ENCODE measurements at places on chromosomes 13 and 19.

- no peak for DNase-seq
These were observed 65.1 kb downstream of the ZNF823 start for GRCh38 chr19:11673608-11674041.

DNA sequence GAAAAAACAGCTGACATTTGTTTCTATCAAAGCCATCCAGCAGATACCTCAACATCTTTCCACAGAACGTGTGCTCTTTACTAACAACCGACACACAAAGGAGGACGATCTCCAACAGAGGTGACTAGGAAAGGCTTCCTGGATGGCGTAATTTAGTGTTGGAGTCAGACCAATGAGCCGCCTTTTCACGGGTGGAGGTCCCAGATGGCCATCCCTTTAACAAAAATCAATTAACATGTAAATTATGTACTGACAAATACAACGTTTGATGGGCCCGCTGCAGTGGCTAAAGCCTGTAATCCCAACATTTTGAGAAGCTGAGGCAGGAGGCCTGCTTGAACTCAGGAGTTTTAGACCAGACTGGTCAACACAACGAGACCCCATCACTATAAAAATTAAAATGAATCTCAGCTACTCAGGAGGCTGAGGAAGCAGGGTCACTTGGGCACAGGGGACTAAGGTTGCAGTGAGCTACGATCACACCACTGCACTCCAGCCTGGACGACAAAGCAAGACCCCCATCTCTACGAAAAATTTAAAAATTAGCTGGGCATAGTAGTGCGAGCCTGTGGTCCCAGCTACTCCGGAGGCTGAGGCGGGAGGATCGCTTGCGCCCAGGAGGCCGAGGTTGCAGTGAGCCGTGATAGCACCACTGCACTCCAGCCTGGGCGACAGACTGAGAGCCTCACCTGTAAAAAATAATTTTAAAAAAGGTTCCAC, 1.2 kb upstream of the DPY19L3 start:
- DNase-seq = no peak

DNA sequence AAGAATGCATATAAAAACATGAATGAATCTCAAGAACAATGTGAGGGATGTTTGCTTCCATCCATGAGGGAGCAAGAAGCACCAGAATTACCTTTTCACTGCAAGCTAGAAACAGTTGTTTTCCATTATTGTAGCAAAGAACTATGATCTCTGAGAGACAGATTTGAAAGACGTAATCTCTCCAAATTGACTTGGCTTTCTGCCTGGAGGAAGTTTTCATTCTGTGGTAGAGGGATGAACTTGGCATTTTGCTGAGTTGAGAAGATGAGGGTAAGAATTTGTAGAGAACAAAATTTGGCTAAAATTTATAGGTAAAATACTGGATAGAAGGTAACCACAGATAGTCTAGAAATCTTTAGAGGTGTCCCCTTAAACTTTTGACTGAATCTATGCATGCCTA, 496.8 kb downstream of the TDRD3 start:
- DNase-seq = no peak

GRCh38 chr13:46382224-46382623, 4.8 kb downstream of the RUBCNL start:
- DNase-seq = no peak

DNA sequence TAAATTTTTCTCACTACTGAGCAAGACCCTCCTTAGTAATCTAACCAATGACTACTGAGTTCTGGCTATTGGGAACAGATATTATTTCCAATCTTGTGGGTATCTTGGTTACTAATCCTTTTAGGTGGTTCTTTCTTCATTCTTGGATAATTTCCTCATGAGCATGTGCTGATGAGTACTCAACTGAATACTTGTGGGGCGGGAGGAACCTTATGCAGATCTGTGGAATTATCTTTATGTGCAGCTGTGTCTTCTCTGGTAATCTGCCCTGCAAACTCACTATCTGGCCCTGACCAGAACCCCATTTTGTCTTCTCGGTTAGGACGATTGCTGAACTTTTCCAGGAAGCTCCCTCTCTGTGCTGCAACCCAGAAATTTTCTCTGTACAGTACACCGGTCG, 89.7 kb upstream of the TRPC4 start:
- DNase-seq = no peak

DNA sequence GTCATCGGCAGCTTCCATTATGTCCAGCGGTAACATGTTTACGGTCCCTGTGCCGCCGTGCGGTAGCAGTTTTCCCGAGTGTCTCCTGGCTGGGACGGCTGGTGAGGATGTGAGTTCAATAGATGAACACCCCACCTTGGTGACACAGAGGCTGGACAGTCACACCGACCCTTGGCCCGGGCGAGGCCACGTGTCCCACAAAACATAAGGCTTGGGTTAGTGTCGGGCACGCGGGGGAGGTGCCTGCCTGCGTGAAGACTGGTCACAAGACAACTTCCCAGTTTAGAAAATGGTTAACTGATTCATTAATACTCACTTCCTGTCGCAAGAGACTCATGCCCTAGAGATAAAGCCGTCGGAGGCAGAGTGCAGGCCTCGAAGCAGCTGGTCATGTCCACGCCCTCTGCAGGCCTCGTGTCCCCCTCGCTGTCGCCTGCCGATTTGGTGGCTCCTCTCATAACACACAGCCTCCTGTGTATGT, 17.2 kb downstream of the RASA3 start:
- DNase-seq = no peak

- DNase-seq = no peak
These were observed 263.7 kb downstream of the TEX29 start for GRCh38 chr13:111584101-111584672.

DNA sequence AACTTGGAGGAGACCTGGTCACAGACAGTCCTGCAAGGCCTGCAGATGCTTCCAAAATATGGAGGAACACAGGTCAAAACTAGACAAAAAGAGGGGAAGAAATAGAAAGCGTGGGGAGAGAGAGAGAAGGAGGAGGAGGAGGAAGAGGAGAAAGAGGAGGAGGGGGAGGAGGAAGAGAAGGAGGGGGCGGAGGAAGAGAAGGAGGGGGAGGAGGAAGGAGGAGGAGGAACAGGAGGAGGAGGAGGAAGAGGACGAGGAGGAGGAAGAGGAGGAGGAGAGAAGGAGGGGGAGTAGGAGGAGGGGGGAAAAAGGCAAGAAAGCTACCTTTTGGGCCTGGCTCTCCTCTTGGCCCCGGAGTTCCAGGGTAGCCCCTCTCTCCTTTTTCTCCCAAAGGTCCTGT, 105.8 kb downstream of the COL4A1 start:
- DNase-seq = no peak

GRCh38 chr13:33137721-33138120, 121.5 kb downstream of the KL start:
- DNase-seq = no peak

DNA sequence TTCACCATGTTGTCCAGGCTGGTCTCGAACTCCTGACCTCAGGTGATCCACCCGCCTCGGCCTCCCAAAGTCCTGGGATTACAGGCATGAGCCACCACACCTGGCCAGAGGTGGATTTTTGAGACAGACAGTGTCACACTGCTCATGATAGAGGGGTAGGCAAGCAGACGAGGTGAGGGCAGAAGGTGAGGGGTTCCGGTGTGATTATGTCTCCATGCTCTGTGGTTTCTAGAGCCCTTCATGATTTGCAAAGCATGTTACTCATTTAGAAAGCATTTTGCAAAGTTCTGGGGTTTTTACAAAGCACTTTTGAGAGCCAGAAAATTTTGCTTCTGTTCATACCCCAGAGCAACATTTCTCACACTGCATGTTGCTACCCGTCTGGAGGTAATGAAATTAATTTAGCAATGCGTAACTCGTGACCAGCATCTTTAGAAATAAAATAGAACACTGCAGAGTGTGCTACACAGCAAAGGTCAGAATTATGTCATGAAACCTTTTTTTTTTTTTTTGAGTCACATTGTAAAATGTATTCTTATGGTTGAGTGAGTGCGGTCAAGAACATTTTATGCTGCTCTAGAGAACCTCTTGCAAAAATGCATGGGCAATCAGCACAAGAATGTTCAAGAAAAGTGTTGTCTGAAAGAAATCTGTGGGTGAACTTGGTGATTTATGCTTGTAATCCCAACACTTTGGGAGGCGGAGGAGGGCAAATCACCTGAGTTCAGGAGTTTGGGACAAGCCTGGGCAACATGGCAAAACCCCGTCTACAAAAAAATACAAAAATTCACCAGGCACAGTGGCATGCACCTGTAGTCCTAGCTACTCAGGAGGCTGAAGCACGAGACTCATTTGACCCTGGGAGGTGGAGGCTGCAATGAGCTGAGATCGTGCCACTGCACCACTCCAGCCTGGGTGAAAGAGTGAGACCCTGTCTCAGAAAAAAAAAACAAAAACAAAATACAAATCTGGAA, 58.0 kb downstream of the MAP4K1 start:
- DNase-seq = no peak

GRCh38 chr19:3007975-3008374, 21.1 kb downstream of the TLE2 start:
- DNase-seq = no peak

- DNase-seq = no peak
These were observed 92.1 kb downstream of the STARD13 start for GRCh38 chr13:33193428-33193974.

DNA sequence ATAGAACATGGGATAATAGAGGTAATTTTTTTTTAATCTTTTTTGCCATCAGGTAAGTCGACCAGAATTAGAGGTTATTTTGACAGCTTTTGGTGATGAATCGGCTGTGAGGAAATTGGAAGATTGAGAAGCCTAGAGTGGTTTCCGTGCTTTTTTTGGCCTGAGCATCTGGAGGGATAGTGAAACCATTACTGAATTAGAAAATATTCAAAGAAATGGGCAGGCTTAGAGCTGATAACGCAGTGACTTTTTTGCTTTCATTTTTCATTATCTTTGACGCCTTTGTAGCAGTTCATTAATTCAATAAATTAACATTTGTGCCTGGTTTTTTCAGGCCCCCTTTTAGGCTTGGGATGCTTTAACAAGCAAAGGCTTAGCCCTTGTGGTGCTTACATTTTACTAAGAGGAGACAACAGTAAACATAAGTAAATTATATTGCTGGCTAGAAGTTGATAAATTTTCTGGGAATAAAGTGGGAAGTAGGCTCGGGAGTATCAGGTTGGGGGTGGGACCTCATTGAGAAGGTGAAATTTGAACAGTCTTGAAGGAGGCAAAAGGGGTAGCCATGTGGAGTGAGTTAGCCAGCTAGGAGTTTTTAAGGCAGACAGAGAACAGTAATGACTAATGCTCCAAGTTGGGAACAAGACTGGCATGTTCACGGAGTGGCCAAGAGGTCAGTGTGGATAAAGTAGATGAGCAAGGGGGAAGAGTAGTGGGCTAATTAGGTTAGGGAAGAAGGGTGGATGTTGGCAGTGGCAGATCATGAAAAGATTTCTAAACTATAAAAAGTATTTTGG, 36.5 kb downstream of the GTF2F2 start:
- no peak for DNase-seq

DNA sequence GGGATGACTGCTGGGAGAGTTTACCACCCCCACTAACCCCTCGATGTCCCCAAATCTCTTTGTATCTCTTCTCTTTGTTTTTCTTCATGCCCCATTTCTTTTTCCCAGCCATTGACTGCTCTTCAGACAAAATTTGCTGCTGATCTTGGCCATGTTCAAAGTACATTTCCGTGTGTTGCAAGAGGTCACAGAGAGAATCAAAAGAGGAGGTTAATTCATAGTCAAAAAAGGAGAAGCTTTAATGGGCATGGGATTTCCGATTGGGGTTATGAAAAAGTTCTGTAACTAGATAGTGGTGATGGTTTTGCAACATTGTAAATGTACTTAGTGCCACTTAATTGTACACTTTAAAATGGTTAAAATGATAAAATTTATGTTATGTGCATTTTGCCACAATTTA, 121.1 kb downstream of the FLT1 start:
- DNase-seq = no peak

GRCh38 chr13:21913010-21913409, 242.1 kb downstream of the FGF9 start:
- DNase-seq = no peak

DNA sequence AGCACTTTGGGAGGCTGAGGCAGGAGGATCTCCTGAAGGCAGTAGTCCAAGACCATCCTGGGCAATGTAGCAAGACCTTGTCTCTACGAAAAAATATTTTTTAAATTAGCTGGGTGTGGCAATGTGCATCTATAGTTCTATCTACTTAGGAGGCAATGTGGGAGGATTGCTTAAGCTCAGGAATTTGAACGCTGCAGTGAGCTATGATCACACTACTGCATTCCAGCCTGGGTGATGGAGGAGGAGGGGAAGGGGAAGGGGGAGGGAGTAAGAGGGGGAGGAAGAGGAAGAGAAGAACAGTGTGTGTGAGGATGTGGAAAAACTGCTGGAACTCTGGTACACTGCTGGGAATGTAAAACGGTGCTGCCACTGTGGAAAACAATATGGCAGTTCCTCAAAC, 9.2 kb upstream of the CLIP3 start:
- DNase-seq = no peak

GRCh38 chr13:59236944-59237343, 926.8 kb downstream of the DIAPH3 start:
- DNase-seq = no peak

GRCh38 chr13:28707629-28708427, 10.9 kb downstream of the SLC46A3 start:
- no peak for DNase-seq

DNA sequence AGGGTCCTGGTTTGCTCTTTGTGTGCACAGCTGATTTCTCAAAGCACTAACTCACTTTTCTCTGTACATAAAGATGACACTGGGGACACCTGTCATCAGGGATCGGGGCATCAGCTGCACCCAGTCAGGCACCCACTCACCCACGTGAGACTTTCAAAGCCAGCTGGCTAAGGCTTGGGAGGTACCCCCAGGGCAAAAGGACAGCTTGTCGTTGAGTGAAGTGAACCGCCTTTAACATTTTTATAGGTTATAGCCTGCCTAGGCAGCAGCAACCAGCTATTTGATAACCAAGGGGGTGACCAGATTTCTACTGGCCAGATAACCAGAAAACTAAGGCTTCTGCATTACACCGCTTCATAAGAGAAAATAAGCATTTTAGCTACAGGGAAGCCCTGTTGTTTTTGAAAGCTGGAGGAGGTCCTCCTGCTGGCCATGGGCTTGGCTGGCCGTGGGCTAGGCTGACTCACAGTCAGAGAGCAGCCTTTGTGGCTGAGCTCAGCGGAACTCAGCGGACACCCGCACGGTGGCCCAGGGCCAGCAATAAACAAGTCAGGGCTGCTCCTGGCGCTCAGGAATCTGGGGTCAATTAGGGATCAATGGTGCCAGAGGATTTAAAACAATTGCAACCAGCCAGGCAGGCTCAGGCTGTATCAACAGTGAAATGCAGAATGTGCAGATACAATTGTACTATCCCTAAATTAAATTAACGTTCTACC, 57.1 kb downstream of the ALOX5AP start:
- no peak for DNase-seq

GRCh38 chr13:98353750-98354149, 176.7 kb upstream of the RNF113B start:
- DNase-seq = no peak

DNA sequence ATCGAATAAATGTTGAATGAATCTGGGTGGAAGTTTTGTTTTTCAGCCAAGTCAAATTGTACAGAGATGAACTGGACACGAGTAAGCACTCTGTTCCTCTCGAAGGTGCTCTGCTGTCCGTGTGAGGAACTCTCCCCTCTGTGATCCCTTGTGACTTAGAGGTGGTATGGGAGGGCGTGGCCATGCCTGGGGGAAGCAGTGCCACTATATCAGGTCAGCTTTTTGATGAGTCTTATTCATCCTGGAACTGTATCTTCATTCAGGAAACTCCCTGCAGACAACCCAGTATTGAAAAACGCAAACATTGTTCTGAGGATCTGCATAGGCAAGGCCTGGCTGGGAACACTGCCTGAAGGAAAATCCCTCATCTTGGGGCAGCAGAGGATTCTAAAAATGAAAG, 45.7 kb upstream of the FLT1 start:
- DNase-seq = no peak
